ENCODE measurements at places on chromosomes 4 and X.

- no peak for DNase-seq
Measured at GRCh38 chrX:73577361-73577760, 14.4 kb downstream of the CHIC1 start.

DNA sequence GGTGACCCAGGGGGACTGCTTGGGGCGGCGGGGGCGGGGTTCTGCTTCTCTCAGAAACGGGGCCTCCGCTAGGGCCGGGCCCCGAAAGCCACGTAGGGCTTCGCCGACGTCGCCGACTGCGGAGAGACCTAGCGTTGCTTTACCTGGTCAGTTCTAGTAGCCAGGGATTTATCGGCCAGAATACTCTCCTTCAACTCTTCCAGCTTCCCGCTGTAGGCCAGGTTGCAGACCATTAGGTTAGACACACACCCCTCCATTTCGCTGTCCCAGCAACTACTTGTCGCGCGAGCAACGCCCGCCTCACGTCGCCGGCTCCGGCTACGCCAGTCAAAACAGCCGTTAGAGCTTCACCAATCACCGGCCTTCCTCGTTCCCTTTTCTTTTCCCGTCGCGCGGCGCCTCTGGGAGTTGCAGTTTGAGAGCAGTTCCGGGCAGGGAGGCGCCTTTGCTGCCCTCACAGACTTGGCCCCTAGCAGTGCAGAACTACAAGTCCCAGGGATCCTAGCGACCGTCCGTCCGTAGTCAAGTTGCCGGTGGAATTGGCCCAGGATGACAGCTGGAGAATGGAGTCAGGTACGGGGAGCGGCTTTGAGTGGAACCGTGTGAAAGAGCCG, at the start of the genes ATG4A and PSMD10:
ATG4A (plus strand) TSS at position 515 of the 614 bp plus-strand sequence; CDS start at position 564, 49 bp downstream.
PSMD10 (minus strand) TSS at position 279 of the 614 bp plus-strand sequence; CDS start at position 257, 22 bp downstream.
- DNase-seq, result peak; percentile 91

- DNase-seq, result no peak
Measured at GRCh38 chr4:76311896-76312331, 5.4 kb downstream of the STBD1 start.

DNA sequence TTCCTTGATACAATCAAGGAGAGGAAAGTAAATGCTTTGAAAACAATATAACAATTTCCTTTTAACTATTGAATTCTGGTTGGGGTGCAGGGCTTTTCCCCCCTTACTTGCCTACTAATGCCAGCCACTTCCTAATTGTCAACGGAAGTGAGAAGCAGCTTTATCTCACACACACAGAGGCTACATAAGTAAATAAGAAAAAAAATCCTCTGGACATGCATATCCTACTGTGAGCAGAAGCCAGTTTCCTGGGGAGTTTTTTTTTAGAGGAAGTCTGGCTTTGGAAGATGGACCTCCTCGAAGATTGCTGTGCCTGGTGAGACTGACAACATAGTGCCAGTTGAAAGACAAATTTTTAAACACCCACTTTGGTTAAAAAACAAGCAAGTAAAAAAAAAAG, 180.6 kb downstream of the OPHN1 start:
- DNase-seq, result no peak

GRCh38 chr4:26525136-26525770, 35.0 kb upstream of the CCKAR start:
- DNase-seq, result no peak

DNA sequence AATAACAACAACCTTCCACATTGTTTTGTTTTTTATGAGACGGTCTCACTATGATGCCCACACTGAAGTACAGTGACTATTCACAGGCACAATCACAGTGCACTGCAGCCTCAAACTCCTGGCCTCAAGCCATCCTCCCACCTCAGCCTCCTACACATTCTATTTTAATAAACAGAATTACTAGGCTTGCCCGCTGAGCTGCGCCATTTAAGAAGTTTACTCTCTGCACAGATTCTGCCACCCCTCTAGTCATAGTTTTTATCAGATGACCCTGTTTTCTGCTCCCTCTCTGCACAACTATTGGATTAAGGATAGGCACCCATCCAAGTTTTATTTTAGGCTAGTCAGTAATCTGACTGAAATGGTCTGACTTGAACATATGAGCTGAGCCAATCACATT, 11.3 kb upstream of the COX18 start:
- no peak for DNase-seq

- DNase-seq, result no peak
Measured at GRCh38 chr4:30860978-30861377, 140.8 kb downstream of the PCDH7 start.

GRCh38 chrX:3712870-3713224, 602 bp downstream of the PRKX start:
- peak; percentile 45 for DNase-seq

DNA sequence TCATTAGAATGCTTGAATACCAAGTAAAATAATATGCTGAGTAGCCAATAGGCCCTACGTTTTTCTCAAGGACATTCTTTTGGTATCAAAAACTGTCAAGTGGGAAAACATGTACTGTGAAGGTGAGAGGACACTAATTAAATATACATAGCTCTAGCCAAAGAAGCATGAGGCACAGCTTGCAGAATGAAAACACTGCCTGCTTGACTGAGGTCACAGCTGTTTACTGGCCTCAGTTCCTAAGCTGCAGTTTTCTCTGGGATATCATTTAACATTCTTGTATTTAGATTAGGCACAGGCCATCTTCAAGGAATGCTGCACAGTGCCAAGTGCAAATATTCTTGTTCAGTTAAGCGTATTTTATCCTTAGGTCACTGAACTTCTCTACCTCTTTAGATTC, 78.6 kb downstream of the NAP1L3 start:
- no peak for DNase-seq

- DNase-seq, result no peak
Measured at GRCh38 chr4:18214411-18215055, 193.0 kb upstream of the LCORL start.

DNA sequence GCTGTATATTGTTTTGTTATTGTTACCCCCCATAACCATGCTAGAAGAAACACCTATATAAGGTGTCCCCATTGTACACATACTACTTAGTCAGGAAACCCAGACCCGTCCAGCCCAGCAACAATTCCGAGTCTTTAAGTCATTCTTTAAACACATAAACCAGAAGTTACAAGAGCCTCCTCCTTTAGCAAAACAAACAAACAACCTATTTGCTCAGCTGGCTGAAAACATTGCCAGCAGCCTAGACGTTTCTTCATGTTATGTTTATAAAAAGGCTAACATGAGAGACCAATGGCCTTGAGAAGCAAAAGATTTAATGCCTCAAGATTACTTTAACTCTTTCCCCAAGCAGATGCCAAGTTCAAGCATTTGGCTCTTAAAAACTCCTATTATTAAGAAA, 1.4 kb downstream of the ACOX3 start:
- no peak for DNase-seq

DNA sequence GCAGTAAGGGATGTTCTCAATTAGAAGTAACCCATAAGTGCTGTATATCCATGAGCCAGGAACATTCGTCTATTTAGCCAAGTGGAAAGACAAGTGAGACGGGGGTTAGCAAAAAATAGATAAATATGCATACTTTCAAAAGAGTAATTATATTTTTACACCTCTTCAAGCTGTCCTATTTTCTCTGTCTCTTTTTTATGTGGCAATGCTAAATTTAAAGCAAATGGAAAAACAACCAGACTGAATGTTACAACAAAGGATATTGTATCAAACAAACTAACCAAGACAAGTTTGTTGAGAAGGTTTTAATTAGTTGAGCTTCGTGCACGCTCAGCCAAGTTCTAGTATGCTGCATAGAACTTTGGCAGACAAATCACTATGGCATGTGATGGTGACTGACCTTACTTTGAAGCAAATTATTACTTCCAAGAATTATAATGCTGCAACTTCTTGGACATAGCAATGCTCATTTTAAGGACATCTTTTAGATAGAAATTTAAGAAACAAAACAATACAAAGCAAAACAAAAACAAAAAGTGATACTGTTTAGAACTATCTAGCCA, 61.4 kb upstream of the TMEM150C start:
- no peak for DNase-seq

DNA sequence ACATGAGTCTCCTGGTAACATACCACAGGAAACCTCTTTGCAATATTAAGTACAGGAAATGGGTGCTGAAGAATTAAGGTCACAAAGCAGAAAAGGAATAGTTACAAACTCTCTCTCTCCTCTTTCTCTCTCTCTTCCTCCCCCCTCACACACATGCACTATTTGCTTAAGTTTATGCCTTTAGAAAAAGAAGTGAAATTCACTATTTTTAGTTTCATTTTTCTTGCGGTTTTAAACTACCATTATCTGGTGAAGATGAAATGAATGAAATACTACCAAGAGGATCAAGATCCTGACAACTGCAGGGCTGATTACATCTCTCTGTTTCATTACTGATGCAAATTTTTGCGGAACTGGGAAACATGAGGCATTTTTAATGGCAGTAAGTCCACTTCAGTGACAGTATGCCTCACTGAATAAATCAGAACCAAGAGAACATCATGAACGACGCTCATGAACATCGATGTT, 64.3 kb upstream of the FTHL17 start:
- no peak for DNase-seq

GRCh38 chr4:86927843-86928395, 6.9 kb upstream of the AFF1 start:
- DNase-seq, result no peak

DNA sequence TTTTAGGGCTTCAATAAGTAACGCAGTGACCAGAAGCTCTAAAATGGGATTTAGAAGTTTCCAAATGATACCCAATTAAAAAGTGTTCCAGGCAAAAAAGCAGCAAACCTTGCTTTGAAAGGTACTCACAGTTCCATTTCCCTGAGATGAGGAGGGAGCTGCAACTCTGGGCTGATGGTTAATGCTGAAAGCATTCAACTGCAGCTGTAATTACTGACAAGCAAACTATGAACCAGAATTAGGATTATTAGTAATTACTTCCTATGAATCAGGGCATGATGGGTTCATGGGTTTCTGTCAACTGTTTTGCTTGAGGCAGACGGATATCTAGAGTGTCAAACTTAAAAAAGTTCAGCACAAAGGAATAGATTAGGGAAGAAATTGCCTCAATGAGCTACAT, 357.4 kb downstream of the STIM2 start:
- DNase-seq, result no peak

GRCh38 chr4:94207469-94208224, at the start of gene SMARCAD1:
SMARCAD1 (plus strand) TSS chr4:94207865; CDS start chr4:94208395, 530 bp downstream.
- DNase-seq, result peak; percentile 95

GRCh38 chrX:69083361-69083760, 81.9 kb downstream of the PJA1 start:
- no peak for DNase-seq

GRCh38 chr4:137638934-137639333, 106.6 kb upstream of the PCDH18 start:
- no peak for DNase-seq

DNA sequence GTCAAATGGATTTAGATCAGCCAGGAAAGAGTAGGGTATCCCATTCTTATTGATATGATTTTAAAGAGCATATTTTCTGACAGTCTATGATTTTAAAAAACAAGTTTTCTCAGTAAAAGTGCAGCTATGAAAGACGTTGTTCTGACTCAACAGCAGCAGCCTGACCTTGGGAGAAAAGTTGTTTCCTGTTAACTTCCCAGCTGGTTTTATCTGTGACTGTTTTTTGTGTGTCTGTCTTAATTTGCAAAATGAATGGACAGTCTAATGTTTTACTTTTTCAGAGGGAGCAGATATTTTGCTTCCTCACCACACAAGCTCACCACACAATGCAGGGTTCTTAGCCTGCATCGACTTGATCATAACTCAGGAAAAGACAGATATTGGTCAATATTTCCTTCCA, 764 bp upstream of the MTHFD2L start:
- no peak for DNase-seq

- no peak for DNase-seq
Measured at GRCh38 chr4:60366661-60367060, 833.5 kb upstream of the ADGRL3 start.

DNA sequence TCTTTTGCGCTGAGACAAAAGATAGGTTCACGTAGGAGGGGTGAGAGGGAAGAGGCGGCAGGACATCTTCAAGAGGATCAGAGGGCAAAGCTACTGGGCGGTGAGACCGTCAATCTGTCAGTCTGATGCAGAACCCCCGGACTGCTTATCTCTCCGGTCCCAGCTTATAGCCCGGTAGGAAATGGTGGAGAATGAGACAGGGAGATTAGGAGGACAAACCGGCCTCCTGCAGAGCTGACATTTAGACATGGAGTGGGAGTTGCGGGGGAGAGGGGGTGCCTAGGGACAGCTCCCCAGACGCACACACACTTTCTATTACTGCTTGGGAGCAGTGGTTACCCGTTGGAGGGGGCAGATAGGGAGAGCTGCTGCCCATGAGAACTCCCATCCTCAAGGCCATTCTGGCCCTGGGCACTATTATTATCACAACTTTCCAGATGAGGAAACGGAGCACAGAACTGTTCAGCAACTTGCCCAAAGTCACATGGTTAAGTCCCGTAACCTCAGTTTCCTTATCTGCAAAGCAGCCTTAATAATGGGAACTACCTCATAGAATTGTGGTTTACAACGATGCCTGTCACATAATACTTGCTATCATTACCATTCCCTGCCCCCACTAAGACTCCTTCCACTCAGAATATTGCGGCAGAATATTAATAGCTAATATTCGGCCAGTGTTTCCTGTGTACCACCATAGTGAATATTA, 1.1 kb upstream of the HDAC6 start:
- DNase-seq, result no peak

GRCh38 chrX:13955095-13955647, 74.5 kb downstream of the GEMIN8 start:
- DNase-seq, result no peak

- no peak for DNase-seq
Measured at GRCh38 chrX:139506333-139506732, 24.2 kb upstream of the F9 start.

DNA sequence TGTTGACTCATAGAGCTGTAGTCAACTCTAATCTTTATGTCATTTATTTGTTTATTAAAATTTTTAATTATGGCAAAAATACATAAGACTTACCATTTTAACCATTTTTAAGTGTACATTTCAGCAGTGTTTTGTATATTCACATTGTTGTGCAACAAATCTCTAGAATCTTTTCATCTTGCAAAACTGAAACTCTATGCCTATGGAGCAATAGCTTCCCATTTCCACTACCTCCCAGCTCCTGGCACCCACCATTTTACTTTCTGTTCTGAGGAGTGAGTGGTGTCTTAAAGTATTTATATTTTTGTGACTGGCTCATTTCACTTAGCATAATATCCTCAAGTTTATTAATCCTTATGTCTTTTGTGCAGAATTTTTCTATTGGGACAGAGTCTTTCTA, 181.0 kb downstream of the GPAT3 start:
- no peak for DNase-seq

GRCh38 chrX:129636175-129636681, 18.5 kb downstream of the APLN start:
- no peak for DNase-seq

DNA sequence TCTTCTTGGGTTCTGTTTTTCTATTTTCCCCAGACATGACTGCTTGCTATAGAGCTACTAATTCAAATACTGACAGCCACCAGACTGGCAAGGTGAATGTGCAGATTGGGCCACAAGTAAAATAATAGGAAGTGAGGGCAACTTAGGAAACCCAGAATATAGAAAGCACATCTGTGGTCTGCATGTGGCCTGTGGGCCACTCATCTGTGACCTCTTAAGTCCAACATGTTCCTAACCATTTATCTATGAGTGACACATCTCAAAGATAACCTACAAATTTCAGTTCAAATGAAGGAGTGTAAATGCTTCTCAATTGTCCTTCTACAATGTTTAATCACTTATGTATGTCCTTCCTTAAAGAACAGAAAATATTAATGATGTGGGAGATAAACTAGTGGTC, 128.9 kb downstream of the REELD1 start:
- no peak for DNase-seq

All from right forelimb (tissue), 1 donor.